CD4-positive, alpha-beta memory T cell (primary cell): ENCODE measurements at places on chromosomes 16 and 17. TPM values are rescaled to one million over a fixed set of nuclear protein-coding genes. Genes with fewer than 3 reads are reported as not detected.

RUNDC3A gene
- total RNA-seq: not detected

DNA sequence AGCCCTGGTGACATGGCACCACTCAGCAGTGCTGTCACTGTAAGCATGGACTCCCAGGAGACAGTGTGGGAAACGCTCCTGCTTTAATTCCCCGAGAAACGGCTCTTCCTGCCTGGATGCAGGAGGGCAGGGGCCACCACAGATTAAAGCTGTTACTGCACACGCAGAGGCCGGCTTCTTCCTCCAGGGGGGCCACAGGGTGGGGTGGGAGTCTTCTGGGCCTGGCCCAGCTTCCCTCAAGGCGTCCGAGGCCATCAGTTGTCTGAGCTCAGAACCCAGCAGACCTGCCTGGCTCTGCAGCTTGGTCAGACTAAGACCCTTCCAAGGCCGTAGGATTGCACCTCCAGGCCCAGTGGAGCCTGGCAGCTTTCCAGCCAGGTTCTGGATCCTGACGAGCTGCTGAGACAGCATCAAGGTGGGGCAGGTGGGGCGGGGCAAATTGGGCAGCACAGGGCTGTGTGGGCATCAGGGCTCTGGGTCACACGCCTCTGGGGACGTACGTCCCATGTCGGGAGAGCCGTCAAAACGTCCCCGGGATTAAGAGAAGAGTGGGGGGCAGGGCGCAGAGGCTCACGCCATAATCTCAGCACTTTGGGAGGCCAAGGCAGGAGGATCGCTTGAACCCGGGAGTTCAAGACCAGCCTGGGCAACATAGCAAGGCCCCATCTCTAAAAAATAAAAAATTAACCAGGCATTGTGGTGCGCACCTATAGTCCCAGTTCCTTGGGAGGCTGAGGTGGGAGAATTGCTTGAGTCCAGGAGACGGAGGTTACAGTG is 5.0 kb upstream of the CAPN15 start:
- no peaks in the 10 kb centered on the region for H3K27me3 ChIP-seq
- H3K36me3 ChIP-seq: no peaks in the 10 kb centered on the region
- no peak overlapping the region for H3K4me3 ChIP-seq
- H3K27ac ChIP-seq: no peak overlapping the region
- DNase-seq: no peak
- H3K4me1 ChIP-seq: peaks cover 20% of the 10 kb centered on the region

RASL10B gene
- total RNA-seq: 0.15 TPM

LRRC45 gene
- 18.0 TPM for total RNA-seq

AOC3 gene
- total RNA-seq: 0.58 TPM

TNK1 gene
- 15.9 TPM for total RNA-seq

CCDC40 gene
- 0.28 TPM for total RNA-seq

GRCh38 chr17:17297217-17297616 is 6.0 kb upstream of the NT5M start:
- H3K4me3 ChIP-seq: no peak overlapping the region
- H3K27ac ChIP-seq: no peak overlapping the region
- H3K4me1 ChIP-seq: peaks cover 9% of the 10 kb centered on the region
- no peaks in the 10 kb centered on the region for H3K27me3 ChIP-seq
- no peak for DNase-seq

DNA sequence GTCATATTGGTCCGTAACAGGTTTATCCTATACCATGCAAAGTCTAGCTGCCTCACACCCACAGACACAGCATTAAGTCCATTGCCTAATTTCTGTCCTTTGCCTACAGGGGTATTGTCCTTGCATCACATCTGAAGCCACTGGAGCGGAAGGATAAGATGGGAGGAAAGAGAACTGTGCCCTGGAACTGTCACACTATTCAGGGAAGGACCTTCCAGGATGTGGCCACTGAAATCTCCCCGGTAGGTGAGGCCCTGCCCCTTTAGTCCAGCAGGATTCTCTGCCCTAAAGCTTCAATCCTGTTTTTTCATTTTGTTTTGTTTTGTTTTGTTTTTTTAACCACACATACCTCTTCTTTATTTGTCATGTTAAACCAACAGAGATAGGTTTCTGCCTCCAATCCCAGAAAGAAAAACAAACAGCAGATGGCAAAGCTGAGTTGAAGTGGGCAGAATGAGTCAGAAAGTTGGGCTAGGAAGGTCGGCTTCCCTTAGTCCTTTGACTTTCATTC is 2.2 kb upstream of the EFTUD2 start:
- peaks cover 21% of the 10 kb centered on the region for H3K4me1 ChIP-seq
- DNase-seq: no peak
- no peak overlapping the region for H3K27ac ChIP-seq

KCTD19 gene
- not detected for total RNA-seq
